ENCODE measurements at places on chromosomes 5 and 9. TPM values are rescaled to one million over a fixed set of nuclear protein-coding genes. Genes with fewer than 3 reads are reported as not detected.

The UBLCP1 gene
- 28.9 TPM for total RNA-seq

The TRIO gene
- 148 TPM for total RNA-seq

The GLIPR2 gene
- total RNA-seq = 108 TPM

The RACK1 gene
- total RNA-seq = 1,202 TPM

The GDF9 gene
- total RNA-seq = 0.15 TPM

The CEMIP2 gene
- 152 TPM for total RNA-seq

The TTC23L gene
- total RNA-seq = 1.3 TPM

- DNase-seq = no peak
These were observed 10.3 kb downstream of the CNOT8 start for GRCh38 chr5:154868702-154869101.

- DNase-seq = no peak
These were observed 376.6 kb downstream of the EFNA5 start for GRCh38 chr5:107294211-107294550.

DNA sequence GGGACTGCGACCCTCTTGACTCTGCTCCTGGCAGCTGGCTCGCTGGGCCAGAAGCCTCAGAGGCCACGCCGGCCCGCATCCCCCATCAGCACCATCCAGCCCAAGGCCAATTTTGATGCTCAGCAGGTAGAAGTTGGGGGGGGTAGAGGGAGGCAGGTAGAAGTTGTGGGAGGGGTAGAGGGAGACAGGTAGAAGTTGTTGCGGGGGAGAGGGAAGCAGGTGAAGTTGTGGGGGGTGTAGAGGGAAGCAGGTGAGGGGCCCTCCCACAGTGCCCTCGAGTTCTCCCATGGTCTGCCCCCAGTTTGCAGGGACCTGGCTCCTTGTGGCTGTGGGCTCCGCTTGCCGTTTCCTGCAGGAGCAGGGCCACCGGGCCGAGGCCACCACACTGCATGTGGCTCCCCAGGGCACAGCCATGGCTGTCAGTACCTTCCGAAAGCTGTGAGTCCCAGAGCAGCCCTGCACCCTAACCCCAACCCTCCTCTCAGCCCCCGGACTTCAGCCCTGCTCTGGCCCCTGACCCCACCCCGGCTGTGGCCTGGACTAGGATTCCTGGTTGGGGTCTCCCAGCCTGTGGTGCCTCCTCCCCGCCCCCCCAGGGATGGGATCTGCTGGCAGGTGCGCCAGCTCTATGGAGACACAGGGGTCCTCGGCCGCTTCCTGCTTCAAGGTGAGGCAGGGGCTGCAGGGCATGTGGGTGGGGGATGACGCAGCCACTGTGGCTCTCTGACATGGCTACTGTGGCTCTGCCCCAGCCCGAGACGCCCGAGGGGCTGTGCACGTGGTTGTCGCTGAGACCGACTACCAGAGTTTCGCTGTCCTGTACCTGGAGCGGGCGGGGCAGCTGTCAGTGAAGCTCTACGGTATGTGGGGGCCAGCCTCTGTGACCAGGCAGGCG is 537 bp downstream of the C8G start:
- peak; percentile 55 for DNase-seq

- no peak for DNase-seq
These were observed 138.2 kb downstream of the TLE4 start for GRCh38 chr9:79709743-79710674.

- DNase-seq = no peak
These were observed 4.5 kb downstream of the LHX3 start for GRCh38 chr9:136200424-136200823.

GRCh38 chr9:92954049-92954861 is 6.9 kb downstream of the FGD3 start:
- DNase-seq = no peak

GRCh38 chr9:132187121-132187620 is 25.3 kb downstream of the NTNG2 start:
- no peak for DNase-seq

DNA sequence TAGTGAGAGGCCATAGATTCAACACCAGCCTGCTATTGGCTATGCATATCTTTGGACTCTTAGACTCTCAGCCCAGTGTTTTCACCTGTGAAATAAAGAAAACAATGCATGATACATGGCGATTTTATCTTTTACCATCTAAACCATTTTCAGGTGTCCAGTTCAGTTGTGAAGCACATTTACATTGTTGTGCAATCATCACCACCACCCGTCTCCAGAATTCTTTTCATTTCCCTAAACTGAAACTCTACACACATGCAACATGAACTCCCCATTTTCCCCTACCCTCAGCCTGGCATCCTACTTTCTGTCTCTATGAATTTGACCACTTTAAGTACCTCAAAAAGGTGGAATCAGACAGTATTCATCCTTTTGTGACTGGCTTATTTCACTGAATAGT is 420.6 kb downstream of the MED10 start:
- DNase-seq = no peak

GRCh38 chr5:169950333-169950732 is 30.0 kb downstream of the INSYN2B start:
- DNase-seq = no peak

DNA sequence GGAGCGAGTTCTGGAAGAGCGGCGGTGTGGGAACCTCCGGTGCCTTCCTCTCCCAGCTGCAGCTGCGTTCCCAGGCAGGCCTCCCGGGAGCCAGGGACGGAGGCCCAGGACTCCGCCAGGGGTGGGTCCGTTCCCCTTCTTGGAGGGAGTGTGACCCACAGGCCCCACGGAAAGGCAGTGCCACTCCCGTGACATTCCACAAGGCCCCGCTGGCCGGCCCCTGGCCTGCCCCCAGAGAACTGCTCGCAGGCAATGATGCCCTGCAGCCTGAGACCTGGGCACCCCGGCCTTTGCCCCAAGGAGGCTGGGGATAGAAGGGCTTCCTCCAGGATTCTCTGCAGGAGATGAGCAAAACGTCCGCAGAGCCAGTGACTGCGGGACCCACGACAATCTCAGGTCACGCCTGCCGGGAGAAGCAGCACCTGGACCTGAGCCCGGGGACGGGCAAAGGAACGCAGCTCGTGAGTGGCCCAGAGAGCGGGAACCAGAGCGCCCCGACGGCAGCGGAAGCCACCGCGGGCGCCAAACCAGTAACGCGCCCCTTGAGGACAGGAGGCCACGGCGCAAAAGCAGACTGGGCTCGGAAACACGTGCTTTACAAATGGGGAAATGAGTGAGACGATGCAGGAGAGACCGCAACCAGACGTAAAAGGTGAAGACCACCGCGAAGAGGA is 9.3 kb downstream of the OBP2B start:
- DNase-seq = peak; percentile 59

DNA sequence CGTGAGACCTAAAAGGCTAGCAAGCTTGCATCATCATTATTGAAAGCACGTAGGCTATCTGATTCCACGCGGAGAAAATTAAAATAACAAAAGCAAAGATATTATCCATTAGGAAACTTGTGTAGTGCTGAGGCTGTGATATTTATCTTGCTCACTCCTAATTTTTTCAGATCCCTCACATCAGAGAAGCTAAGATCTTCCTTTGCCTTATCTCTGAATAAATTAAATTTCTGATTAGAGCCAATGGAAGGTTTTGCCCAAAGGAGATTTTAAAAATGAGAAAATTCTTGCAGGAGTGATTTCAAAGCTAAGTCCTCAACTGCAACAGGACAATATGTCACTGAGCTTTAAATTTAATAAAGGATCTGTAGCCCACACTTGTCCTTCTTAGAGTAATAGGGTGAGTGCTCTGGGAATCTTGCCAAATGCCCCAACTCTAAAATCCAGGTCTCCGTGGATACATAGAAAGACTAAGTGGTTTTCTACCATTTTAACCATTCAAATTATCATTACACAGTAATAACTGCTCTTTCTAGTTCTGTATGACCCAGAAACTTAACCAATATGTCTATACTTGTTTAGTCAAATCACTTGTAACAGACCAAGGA is 295.0 kb downstream of the CAAP1 start:
- DNase-seq = no peak

DNA sequence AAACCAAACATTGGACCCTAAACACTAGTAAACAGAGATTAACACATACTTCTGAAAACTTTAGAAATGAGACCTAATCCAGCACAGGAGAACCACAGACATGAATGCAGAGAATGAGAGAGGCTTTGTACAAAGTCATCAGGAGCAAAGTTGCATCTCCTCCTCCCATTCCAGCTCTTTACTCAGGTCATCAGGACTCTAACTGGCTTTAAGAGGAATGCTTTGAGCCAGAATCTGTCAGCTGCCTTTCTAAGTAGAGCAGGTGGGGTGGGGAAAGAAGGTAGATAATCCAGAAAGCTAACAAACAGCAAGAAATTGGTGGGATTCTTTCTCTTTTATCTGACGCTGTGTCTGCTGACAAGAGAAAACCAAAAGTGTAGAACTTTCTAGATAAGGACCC is 582.7 kb upstream of the DMAC1 start:
- no peak for DNase-seq

- no peak for DNase-seq
These were observed 9.6 kb downstream of the CSF2 start for GRCh38 chr5:132083071-132083678.

DNA sequence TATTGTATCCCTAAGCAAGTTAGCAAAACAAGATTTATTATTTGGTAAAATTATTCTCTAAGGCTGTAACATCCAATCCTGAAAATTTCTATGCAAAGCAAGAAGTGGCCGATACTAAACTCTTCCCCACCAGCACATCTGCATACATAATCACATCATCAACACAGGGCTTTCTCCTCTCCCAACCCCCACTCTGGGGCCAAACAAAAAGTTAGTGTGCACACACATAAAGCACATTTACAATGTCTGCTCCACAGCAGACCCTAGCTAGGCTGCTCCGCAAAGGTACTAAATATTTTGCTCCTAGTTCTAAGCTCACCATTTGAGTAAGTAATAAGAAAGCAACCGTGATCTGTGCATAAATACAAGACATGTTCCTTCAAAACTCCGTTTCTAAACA is 3.6 kb downstream of the RNF130 start:
- DNase-seq = no peak

DNA sequence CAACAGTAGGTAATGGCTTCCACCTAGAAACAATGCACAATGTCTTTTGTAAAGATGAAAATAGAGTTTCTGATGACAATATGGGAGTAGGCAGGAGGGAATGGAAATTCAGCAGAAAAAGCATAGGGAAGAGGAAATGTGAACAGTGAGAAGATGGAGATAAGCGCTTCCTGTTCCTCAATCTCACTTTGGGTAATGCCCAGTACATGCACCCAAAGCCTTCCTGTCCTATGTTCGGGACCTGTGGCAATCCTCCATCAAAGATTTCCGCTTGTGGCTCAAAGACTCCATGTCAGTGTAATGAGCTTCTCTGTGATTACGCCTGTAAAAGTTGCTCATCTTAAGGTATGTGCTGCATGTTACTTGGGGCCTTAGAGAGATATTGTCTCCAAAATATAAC is 2.7 kb downstream of the UGT3A1 start:
- no peak for DNase-seq

GRCh38 chr5:76425146-76425545 is 22.1 kb downstream of the IQGAP2 start:
- DNase-seq = no peak
